ENCODE measurements at places on chromosomes 2 and 18.

GRCh38 chr2:145116834-145117725, 597.2 kb upstream of the ZEB2 start:
- DNase-seq = no peak

DNA sequence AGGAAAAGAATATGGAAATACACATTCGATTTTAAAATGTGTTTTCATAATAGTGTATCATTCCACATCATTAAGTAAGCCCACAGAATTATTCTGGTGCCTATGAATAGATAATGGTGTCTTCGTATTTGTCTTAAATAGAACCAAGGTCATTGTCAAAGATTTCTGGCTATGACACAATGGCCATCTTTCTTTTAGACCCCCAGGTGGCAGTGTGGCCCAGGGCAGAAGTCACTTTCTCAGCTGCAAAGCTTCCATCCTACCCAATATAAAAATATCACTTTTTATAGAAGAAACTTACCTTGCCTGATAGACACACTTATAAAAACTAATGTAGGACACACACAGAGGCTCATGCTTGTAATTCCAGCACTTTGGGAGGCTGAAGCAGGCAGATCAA, 57.5 kb downstream of the ZRANB3 start:
- DNase-seq = no peak

DNA sequence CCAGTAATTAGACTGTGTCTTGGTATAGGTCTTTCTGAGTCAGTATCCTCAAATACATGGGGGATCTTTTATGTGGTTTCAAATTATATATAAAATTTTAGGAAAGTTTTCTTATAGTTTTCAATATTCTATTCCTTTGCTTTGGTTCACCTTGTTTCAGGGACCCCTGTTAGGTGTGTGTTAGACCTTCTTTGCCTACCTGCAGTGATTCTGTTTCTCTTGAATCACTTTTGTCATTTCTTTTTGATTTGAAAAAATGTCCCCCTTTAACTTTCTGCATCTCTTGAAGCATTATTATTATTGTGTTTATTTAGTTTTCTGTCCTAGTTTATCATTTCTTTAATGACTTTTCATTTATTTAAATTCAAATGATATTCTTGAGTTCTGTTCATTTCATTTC, 98.7 kb downstream of the FHOD3 start:
- DNase-seq = no peak

DNA sequence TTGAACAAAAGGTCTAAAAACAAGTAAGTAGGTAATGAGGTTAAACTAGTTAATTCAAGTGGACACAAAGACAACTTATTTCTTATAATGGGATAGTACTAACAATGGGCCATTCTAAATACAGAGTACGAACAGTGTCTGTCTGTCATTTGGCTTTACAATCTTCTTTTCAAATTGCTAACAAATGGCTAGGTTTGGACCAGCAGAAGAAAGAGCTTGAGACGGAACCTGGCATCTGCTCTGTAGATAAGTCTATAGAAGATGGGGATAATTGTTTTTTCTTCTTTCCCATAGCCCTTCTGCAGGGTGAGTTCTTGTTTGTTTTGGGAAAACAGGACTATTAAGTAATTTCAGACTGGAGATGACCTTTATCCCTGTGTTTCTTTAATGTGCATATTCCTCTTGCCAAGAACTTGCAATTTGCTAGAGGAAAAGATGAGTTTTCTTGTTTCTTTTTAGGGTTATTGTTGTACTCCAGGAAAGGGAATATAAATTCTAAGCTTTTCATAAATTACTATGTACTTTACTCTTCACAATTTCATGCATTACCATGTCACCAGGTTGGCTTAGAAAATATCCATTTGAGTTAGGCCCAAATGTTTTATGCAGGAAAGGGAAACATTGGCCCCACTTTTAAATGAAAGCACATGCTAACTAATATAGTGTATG, 500.5 kb upstream of the SYT4 start:
- DNase-seq = no peak

GRCh38 chr2:13652531-13653313, 936.0 kb downstream of the TRIB2 start:
- DNase-seq = no peak

- DNase-seq = no peak
These were observed 67.3 kb upstream of the CABLES1 start for GRCh38 chr18:23068011-23068410.

- no peak for DNase-seq
These were observed 190.1 kb downstream of the LNPK start for GRCh38 chr2:175811971-175812370.

DNA sequence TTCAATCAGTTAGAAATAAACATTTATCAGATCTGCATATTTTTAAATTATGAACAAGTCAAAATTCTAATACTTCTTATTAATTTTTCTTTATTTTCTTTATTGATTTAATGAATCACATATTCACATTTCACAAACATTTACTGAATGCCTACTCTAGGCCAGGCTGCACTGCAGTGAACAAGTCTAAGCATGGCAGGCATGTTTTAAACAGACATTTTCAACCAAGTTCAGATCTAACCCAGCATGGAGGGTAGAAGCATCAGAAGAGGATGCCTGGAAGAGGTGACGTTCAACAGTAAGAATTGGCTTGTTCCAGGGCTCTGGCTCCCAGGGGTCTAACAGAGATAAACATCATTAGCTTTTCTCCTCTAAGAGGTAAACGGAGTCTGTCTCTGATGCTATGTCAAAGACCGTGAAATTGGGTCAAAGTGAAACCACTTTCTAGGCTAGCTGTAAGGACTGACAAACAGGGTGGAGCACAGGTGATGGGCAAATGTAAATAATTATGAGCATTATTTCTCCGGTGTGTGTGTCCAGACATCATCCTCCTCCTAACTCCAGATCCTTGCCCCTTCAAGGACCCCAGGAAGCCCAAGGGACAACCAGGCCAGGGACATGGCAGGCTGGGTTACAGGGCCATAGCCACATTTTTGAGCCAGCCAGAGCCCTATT, 50.6 kb downstream of the UNC50 start:
- DNase-seq = no peak

- no peak for DNase-seq
These were observed 114.9 kb downstream of the DSC3 start for GRCh38 chr18:30927517-30928075.

DNA sequence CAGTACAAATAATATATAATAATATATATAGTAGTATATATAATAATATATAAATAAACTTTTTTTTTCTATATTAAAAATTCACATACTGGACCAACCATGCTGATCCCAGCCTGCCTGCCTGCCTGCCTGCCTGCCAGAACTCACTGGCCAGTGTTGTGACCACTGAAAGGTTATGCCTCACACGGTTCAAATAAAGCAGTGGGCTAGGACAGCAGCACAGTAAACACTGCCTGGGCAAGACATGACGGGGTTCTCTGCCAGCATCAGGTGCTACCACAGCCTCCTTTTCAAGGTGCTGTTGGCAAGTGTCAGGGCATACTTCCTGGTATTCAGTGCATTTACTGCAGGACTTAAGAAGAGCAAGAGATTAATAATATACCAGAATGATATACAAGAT, 67.6 kb downstream of the TRAPPC8 start:
- DNase-seq = no peak

DNA sequence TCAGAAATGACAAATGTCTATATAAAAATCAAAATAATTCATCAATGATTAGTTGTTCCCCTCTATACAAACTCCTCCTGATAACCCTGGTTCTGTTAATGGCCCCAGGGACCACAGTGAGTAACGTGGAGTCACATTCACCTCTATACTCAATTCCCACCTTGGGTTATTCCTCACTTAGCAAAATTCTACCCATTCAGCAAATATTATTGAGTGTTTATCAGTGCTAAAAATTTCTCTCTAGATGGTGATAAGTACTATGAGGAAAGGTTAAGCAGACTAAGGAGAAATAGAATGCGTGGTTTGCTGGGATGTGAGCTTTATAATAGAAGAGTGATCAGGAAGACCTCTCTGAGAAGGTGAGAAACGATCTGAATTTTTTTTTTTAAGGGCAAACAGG, 1124.5 kb downstream of the BCL11A start:
- no peak for DNase-seq

DNA sequence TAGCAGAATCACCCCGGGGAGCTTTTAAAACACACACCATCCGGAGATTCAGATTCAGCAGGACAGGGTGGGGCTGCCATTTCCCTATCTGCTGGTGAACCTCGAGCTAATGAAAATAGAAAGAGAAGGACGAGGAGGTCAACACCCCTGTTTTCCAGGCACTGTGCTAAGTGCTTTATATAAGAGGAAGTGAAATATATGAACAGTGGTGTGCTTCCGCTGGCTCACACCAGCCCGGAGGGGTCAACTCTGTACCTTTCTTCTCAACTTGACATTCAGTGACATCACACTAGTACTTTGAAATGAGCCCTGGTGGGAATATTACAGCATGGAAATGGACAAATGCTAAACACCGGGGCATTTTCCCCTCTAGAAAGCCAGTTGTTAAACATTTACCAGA, 108.3 kb upstream of the LTBP1 start:
- no peak for DNase-seq

DNA sequence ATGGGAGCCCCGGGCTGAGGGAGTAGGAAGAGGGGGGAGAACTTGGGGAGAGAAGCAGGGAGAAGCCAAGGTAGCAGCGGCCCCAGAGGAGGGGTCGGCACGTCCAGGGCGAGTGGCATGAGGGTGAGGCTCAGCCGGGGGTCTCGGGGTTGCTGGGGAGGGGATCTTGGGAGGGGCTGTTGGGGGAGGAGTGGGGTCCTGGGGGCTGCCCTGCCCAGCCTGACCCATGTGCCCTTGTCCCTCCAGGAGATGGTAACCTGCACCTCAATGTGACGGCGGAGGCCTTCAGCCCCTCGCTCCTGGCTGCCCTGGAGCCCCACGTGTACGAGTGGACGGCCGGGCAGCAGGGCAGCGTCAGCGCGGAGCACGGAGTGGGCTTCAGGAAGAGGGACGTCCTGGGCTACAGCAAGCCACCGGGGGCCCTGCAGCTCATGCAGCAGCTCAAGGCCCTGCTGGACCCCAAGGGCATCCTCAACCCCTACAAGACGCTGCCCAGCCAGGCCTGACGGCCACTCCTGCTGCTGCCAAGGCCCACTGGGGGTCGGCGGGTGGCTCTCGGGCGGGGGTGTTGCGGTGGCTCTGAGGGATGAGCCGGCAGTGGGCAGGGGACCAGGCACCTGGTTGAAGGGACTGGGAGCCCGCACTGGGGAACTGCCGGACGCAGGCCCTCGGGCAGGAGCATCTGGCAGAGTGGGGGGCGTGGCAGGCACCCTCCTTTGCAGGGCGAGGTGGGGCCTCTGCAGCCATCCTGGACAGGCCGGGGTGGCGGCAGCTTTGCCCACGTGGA, 9.0 kb upstream of the GAL3ST2 start:
- DNase-seq = no peak

DNA sequence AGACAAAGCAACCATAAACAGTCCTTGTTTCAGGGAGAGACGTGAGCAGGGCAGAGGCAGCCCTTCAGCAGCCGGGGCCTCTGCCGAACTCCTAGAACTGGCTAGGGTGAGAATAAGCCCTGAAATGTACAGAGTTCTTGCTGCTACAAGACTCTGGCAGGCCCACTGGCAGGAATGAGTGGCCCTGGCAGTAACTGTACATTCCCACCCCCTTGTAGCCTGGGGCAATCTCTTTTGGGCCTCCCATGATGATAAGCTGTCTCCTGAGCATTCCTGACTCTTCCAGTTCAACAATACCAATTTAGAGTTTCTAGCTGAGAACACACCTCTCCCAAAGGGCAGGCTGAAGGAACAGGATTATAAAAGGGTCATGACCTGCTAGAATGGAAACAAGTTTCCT, 54.3 kb downstream of the HAUS1 start:
- DNase-seq = no peak

- DNase-seq = no peak
These were observed 17.9 kb upstream of the EHBP1 start for GRCh38 chr2:62687636-62688035.

GRCh38 chr2:142897807-142898206, 20.3 kb downstream of the KYNU start:
- no peak for DNase-seq

DNA sequence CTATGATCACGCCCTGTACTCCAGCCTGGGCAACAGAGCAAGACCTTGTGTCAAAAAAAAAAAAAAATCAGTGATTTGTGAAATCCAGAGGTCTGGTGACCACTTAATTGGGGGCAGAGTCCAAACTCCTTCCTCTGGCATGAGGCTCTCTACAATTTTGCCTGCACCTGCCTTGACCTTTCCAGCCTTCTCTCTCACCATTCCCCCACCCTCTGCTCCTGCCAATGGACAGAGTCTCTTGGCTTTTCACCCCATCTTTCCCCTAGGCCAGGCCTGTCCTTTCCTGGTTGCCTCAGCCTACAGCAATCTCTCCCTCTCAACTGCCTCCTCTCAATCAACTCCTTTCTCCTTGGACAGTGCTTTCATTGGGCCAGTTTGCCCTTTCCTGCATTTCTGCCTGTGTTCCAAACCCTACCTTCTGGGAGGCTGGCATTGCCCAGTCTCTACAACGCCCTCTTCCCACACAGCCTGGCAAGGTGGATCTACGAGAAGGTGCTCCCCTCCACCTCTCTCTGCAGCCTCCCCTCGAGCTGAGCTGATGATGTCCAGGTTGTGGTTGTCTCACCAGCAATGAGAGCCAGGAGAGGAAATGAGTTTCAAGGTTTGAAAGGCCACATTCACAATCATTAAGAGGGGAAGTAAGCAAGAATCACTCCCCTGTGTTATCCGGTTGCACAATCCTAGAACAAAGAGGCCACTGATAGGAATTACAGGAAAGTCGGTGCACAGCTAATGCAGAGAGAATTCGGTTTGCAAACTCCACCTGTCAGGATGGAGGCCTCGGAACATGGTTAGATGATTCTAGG, 39.5 kb upstream of the NPAS2 start:
- DNase-seq = no peak

DNA sequence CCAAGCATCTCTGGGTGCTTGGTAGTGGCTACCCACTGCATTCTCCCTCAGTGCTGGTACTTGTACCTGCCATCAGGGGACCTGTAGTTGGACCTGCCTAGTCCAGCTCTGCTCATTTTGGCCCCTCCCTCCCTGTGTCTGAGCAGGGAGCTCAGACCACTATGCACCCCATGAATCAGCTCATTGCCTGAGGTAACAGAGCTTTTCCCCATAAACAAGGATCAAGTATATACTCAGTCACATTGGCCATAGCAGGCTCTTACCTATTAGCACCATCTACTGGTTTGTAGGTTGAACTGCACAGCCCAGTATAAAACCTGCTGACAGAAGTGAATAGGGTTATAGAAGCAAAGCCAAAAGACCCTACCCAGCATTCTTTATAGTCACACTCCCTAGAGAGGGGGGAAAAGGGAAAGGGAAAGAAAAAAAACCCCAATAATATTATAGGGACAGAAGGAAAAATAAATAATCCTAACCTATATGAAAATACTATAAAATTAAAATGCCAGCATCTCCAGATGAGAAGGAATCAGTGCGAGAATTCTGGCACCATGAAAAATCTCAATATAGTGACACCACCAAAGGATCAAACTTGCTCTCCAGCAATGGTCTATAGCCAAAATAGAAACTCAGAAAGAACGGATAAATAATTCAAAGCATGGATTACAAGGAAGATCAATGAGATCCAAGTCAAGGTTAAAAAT, 6.9 kb upstream of the FLACC1 start:
- DNase-seq = no peak

- no peak for DNase-seq
These were observed 32.9 kb upstream of the SPTBN1 start for GRCh38 chr2:54423213-54423612.

Data from hypothalamus (tissue), 51 donors.